ENCODE measurements at places on chromosomes 7 and 10.
A peak's percentile ranks its signal among the peaks of the same experiment; 100 is the strongest.

- DNase-seq = no peak
These were observed 368.7 kb downstream of the AUTS2 start for GRCh38 chr7:69966766-69967591.

DNA sequence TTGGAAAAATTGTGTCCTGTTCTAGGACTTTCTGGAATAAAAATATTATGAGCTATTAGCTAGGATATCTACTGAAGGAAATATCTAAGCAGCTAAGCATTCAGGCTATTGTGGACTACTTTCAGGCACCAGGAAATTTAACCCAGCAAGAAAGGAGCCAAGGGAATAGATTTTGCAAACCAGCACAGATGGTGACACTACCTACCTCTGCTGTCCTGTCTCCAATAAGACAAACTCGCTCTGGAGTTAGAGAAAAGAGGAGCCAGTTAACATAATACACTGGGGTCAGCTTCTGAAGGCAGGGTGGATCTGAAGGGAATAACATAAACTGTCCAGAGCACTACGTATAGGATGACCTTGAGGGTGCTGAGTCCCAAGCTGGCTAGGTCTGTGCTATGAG, 223.7 kb upstream of the PRSS58 start:
- DNase-seq = no peak

DNA sequence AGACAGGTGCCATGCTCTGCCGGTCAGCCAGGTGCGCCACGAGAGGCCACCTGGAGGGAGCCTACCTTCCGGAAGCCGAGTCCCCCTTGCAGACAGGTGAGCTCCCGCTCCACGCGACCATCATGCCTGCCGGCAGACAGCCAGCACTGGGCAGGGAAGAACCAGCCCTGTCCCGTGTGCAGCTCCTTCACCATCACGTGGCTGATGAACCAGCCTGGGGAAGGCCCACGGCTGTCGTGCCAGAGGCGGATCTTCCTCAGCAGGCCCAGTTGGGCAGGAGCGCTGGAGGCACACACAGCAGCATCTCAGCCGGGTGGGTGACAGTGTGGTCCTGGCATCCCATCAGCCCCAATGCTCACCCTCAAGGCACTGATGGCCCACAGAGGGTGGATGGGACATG, 108.9 kb downstream of the PKD1L1 start:
- no peak for DNase-seq

GRCh38 chr7:93799750-93800357, 90.7 kb downstream of the TFPI2 start:
- peak; percentile 16 for DNase-seq

GRCh38 chr7:48962821-48963505, 38.6 kb downstream of the CDC14C start:
- DNase-seq = no peak

DNA sequence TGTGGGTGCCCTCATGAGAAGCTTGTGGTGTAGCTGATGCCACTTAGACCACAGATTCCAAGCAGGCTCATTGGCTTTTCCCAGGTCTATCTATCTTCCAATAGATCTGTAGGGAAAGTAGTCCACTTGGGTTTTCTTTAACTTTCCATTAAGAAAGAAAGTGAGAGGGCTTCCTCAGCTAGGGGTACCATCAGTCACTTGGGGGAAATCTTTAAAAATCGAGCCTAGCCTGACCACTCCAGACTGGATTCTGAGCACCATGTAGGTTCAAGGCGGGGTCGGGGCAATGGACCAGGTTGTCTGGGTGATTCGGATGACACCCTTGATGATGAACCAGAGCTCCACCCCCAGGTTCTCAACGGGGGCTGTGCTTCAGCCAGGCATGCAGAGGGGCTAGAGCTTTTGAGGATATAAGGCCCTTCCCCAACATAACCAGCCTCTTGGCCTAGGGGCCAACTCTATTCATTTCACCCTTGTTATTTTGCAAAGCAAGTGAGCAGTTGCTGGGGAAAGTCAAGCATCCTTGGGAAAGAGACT, 27.0 kb downstream of the ITPRIP start:
- no peak for DNase-seq

GRCh38 chr10:71964743-71965515, 734 bp downstream of the CHST3 start:
- DNase-seq = peak; percentile 46

GRCh38 chr7:28478656-28479055, 66.3 kb downstream of the CREB5 start:
- DNase-seq = no peak

DNA sequence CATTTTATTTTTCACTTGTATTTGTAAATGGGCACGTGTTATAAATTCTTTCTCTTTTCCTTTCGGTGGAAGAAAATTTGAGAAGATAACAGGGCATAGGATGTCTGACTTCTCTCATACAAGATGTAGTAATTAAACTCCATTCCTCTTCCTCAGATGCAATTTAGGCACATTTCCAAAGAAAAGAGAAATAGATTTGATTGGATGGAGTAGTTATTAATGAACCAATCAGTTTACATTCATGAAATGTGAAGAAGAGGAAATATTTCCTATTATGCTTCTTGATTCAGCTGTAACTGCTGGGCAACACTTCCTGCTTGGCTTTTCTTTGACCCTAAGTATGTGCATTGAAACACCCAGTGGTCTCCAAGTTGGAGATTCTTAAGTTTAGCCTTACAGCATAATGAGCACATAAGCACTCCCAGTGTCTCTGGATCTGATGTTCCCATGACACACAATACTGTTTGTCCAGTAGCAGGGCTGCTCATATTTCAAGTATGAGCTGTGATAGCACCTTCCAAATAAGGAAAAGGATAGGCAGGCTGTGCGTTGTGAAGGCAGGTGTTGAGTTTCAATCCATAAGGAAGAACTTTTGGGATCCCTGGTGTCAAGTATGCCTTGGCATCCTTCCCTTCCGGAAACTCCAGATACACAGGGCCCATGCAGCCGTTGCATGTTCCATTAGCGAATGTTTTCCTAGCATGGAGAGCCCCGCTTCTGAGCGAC, 33.4 kb upstream of the COBL start:
- DNase-seq = no peak

DNA sequence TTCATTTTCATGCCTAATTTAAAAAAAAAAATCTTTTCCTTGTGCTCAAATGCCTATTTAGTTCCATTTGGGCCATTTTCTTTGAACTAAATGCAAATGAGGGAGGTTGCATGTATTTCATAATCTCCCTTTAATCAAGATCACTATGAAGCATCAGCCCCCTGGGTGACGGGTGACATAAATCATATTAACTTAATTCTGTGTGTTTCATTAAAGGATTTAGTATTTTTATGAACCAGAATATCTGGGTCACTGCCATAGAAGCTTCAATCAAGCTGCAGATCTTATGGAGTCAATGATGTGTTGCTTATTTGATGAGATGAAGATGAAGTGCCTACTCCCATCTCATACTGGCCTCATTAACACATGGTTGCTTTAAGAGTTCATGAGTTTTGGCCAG, 301.9 kb upstream of the PRKCQ start:
- DNase-seq = no peak
